ENCODE measurements at places on chromosomes 11 and 22. TPM values are rescaled to one million over a fixed set of nuclear protein-coding genes. Genes with fewer than 3 reads are reported as not detected.

Gene FGF19
- not detected for total RNA-seq

Gene SLCO2B1
- total RNA-seq = not detected

Gene FAM181B
- total RNA-seq = not detected

Gene EHF
- not detected for total RNA-seq

Gene KCNJ4
- total RNA-seq = not detected

Gene POTEH
- total RNA-seq = not detected

Gene SCGB1C1
- total RNA-seq = not detected

Gene GRAMD1B
- 47.4 TPM for total RNA-seq

DNA sequence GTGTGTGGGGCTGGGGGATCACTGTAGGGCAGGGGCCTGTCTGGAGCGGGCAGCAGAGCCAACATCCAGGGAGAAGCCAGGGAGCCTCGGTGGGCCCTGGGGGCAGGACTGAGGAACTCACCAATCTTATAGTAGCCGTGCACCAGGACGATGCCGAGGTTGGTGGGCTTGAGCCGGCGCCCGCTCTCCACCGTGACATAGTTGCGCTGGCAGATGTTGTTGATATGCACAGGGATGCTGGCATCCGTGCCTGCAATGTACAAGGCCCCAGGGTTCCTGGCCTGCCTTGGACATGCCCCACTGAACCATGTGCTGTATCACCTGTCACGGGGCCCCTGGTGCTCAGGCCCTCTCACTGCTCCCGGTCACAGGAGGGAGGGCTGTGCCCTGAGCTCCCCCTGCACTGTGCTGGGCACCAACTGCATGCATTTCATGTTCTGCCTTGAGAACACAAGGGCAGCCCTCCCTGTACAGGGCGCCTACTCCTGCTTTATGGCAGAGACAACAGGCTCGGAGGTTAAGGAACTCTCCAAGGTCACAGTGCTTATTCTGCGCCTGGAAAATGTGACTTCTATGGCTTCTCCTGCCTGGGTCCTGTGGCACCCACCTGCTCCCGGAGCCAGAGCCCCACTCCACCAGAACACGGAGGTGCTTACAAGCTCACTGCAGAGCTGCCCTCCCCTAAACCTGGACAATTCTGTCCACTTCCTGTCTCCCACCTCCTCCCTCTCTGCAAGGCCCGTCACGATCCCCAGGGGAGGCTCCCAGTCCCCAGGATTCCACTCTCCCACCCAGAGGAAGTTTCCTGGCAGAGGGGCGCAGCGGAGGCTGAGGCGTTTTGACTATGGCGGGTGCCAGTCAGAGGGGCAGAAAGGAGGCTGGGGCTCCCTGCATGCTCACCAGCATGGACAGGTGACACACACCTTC lies 7.8 kb upstream of the PPM1F start:
- no peak for DNase-seq

DNA sequence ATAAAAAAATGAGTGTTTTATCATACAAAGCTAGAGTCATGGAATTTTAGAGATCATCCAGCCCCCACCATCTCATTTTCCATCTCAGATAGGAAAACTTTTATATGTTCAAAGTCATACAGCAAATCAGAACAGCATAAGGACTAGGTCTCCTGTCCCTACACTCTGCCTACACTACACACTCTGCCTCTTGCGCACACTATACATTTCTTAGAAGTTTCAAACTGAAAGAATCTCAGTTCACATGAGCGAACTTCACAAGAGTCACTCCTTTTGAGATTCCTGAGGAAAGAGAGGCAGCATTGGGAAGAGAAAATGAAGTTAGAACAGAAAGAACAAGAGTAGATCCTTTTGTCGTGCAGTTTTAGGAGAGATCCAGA lies 36.5 kb downstream of the ART5 start:
- DNase-seq = no peak

DNA sequence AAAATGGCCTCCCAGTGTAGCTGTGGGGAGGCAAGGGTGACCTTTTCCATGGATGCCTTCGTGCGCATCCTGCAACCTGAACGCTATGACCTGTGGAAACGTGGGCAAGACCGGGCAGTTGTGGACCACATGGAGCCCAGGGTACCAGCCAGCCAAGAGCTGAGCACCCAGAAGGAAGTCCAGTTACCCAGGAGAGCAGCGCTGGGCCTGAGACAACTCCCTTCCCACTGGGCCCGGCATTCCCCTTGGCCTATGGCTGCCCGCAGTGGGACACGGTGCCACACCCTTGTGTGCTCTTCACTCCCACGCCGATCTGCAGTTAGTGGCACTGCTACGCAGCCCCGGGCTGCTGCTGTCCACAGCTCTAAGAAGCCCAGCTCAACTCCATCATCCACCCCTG lies 24.8 kb downstream of the KDM4D start:
- DNase-seq = no peak

GRCh38 chr11:72562431-72562830 lies 111.8 kb downstream of the PDE2A start:
- DNase-seq = no peak

- DNase-seq = no peak
Observed at GRCh38 chr11:124954590-124954955, 571 bp downstream of the CCDC15 start.

DNA sequence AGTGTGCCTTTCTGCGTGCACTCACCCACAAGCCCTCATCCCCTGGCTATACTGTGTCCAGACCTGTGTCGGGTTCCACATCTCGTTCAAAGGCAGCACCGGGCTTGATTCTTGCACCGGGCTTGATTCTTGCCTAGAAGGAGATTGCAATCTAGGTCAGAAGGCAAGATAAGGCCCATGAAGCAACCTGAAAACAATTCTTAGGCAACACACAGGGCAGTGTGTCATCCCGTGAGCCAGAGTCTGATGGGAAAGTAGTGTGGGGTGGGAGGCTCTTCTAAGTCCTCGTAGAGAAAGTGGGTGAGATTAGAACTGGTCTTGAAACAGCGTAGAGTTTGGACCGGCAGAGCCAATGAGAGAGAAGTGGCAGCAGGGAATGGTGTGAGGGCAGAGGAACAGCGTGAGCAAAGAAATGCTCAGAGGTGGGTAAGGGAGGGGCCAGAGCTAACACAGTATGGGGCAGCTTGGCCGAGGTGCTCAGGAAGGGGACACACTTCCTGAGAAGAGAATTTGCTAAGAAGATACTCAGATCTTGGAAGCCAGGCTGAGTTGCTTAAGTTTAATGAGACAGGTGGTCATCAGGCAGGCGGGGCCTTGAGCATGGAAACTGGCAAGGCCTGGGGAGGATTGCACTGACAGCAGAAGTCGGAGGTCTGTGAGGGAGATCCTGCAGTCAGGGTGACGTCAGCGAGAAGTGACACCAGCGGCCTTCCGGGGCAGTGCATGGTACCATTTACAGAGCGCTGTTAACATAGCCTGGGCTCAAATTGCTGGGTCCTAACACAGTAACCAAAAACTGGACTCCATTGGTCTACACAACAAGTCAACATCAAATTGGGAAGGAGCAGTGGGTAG lies 40.7 kb upstream of the DKK3 start:
- DNase-seq = no peak

Data from HFFc6 (cell line).